BJ (cell line): ENCODE measurements at places on chromosomes 13 and 19.

DNA sequence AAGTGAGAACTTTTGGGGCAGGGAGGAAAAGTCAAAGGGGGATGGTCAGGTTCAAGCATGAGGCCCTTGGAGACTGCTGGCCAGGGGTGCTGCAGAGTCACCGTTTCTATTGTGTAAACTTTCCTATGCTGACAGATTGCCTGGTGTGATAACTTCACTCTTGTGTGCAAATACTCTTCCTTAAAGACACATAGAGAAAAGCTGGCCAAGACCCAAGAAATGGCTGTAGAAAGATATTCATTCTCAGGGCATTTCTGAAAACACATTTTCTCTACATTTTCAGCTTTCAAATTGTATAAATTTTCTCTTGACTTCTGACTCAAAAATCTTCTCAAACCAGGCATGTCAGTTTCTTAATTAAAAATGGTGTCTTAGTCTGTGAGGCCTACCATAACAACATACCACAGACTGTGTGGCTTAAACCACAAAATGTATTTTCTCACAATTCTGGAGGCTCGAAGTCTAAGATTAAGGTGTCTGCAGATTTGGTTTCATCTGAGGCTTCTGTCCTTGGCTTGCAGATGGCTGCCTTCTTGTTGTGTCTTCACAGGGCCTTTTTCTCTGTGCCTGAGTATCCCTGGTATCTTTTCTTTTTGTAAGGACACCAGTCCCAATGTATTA, 304.5 kb downstream of the KCNRG start:
- DNase-seq, result no peak

DNA sequence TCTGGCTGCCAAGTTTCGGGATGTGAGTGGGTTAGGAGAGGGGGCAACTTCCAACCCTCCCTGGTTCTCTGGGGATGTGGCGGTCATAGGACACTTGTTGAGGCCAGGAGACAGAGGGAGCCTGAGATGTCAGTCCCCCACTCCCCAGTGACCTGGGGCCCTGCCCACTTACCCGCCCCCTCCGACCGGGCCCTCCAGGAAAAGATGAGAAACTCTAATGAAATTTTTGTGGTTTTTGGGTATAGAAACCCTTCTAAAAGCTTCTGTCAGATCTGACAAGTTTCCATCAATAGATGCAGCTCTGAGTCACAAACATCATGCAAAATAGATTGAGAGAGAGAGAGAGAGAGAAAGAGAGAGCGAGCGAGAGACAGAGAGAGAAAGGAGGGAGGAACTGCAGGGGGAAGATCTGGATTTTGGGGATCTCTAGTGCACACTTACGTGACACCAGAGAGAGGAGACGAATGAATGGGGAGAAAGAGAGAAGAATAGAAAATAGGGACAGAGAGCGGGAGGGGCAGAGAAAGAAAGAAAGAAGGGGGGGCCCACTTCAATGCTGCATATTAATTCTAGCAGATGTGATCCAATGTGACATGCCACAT, 94.0 kb downstream of the PTPRS start:
- no peak for DNase-seq

- no peak for DNase-seq
These were observed 4.9 kb downstream of the SSC5D start for GRCh38 chr19:55493052-55493644.

GRCh38 chr19:32613008-32613407, 32.0 kb downstream of the PDCD5 start:
- DNase-seq, result no peak

DNA sequence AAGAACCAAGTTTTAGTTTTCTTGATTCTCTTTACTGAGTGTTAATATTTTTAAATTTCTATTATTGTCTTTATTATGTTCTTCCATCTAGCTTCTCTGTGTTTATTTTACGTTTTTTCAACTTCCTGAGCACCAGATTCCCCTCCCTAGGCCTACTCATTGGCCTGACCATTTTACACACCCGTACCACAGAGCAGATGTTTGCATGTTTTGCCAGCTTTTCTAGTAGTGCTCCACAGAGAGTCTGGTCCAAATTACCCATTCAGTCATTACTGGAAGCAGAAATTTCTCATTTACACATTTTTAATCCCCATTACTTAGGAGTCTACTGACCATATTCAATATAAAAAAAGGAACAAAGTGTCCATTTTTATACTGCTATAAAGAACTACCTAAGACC, 66.9 kb downstream of the ING1 start:
- no peak for DNase-seq

DNA sequence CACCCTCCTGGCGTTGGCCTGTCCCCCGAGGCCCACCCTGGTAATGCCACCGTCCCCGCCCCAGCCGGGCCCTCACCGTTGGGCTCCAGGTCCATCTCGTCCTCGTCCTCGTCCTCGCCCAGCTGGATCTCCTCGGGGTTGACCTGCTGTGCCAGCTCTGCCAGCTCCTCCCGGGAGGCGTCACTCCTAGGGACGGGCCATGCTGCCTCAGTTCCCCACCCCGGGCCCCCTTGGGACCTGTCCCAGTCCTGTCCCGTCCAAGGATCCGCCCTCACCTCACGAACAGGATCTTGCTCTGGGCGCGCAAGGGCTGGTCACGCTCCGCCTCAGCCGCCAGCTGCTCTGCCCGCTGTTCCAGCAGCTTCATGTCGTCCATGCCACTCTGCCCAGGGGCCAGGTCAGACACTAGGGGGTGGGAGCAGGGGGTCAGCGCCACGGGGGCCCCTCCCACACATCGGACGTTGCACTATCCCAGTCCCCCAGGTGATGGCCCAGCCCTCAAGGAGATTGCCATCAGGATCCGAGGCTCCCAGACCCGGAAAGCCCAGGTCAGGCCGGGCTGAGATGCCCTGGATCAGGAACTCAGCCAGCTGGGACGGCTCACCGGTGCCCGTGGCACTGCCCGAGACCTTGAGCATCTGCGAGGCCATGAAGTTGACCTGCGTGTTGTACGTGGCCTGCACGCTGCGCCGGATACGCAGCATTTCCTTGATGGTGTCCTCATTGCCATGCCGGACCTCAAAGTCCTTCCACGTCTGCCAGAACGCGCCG, 9.5 kb downstream of the XAB2 start:
- DNase-seq, result no peak

DNA sequence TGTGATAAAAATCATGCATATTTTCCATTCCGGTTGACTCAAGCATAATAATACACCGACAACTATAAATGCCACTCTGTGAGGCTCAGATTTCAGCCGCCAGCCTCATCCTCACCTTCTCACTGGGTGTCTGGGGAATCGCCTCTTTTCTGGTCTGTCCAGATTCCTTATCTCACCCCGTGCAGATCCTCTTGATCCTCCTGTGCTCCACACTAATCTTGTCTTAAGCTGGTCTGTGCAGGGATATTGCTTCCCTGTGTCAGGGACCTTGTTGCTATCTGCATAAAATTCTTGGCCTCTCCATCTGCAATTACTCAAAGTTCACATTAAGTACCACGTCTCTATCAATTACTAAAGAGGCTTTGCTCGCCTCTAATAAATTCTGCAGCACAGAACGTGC, 116.6 kb upstream of the SPACA7 start:
- DNase-seq, result no peak
